ENCODE measurements at places on chromosomes 11 and 22. TPM values are rescaled to one million over a fixed set of nuclear protein-coding genes. Genes with fewer than 3 reads are reported as not detected.

- DNase-seq = no peak
These were observed at the start of gene P2RY2 for GRCh38 chr11:73218106-73218829. P2RY2 (plus strand) TSS chr11:73218281; CDS start chr11:73234160, 15,879 bp downstream.

GRCh38 chr11:114956566-114956965 lies 278.2 kb downstream of the NXPE2 start:
- no peak for DNase-seq

DNA sequence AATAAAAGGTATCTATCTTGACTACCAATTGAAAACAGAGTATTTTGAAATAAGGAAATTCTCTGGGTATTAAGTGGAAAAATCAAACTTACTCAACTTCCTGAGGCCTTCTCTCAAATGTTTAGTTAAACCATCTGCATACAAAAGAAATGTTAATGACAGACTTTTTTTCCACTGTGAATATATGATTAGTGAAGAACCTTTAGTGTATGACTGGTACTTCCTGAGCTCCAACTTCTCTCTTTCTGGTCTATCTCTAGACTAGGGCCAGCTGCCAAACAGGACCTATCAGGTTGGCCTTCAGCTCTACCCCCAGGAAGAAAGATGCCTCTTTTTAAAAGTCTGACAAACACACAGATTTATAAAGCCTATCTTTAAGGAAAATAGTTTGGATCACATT lies 68.8 kb upstream of the SCUBE2 start:
- DNase-seq = no peak

DNA sequence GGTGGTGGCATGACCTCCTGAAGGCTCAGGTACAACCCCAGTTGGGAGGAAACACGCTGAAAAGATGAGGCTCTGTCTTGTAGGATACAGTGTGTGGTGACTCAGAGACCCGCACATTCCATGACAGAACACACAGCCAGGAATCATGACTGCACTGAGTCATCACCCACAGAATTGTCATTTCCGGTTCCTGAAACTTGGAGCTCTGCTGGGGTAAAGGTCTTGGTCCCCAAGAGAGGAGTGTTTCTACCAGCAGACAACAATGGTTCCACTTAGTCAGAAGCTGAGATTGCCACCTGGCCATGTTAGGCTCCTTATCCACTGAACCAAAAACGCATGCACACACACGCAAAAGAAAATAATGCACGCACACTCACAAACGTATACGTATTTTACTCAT lies 31.5 kb upstream of the CYB5R3 start:
- no peak for DNase-seq

DNA sequence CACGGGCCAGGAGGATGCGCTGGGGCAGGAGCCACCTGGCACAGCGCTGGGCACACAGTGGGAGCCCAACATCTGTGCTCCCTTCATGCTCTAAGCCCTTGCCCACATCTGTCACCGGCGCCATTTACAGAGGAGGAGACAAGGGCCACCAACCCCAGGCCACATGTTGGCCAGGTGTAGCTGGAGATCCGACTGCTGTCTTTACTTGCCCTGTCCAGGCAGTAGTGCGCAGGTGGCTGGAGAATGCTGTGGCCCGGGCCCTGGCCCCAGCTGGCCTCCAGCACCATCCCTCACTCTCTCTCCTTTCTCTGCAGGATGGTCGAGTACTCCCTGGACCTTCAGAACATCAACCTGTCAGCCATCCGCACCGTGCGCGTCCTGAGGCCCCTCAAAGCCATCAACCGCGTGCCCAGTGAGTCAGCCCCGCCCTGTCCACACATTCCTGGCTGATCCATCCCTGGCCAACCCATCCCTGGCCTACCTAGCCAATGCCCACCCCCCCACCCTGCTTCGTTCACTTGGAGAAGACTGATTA lies 48.5 kb downstream of the CACNA1I start:
- no peak for DNase-seq

- no peak for DNase-seq
These were observed 26.5 kb upstream of the MUC5AC start for GRCh38 chr11:1131033-1131911.

DNA sequence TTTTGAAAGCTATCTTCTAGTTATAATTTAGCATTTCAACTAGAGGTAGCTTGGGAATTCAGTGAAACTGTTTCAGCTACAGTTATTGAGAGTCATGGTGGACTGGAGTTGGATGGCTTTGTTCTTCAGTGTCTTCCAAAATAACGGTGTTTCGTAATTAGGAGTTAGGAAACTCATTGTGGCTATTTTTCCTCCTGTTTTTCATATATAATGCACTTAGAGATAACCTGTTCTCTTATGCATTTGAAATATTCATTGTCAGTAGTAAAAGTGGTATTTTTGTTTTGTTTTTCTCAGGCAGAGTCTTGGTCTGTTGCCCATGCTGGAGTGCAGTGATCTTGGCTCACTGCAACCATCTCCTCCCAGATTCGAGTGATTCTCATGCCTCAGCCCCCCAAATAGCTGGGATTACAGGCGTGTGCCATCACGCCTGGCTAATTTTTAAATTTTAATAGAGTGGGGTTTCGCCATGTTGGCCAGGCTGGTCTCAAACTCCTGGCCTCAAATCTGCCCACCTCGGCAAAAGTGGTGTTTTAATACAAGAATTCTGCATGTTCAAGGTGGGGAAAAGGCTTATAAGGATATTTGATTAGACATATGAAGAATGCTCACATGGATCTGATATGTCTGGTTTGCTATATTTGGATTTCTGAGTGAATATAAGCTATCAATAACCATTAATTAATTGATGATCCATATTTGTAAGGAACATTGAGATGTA lies 12.7 kb downstream of the PDHX start:
- DNase-seq = no peak

- DNase-seq = no peak
These were observed 98.5 kb upstream of the CSNK2A3 start for GRCh38 chr11:11451501-11452005.

GRCh38 chr22:20777420-20778177 lies 3.7 kb downstream of the SERPIND1 start:
- DNase-seq = no peak

GRCh38 chr11:134120921-134121526 lies 52.2 kb downstream of the JAM3 start:
- no peak for DNase-seq

GRCh38 chr11:96781082-96781481 lies 391.3 kb downstream of the JRKL start:
- no peak for DNase-seq

- DNase-seq = no peak
These were observed 30.9 kb downstream of the OR52A5 start for GRCh38 chr11:5107285-5107684.

GRCh38 chr11:6204706-6205105 lies 651 bp upstream of the C11orf42 start:
- no peak for DNase-seq

DNA sequence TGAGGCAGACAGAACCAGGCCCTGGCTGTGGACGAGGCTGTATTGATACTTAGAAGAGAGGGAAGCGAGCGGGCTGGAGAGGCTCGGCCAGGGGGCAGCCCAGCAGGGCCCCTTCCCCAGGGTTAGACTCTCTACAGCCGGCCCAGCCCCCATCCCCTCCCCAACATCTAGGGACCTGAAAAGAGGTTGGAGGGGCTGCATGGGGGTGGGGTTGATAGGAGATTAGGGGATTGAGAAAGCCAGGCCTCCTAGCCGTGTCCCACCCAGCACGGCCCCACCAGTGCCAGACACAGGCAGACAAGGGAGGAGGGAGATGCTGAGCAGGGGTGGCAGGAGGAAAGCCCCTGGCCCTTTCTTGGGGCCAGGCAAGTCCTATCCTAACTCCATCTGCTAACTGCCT lies 5.7 kb downstream of the LSP1 start:
- DNase-seq = no peak

DNA sequence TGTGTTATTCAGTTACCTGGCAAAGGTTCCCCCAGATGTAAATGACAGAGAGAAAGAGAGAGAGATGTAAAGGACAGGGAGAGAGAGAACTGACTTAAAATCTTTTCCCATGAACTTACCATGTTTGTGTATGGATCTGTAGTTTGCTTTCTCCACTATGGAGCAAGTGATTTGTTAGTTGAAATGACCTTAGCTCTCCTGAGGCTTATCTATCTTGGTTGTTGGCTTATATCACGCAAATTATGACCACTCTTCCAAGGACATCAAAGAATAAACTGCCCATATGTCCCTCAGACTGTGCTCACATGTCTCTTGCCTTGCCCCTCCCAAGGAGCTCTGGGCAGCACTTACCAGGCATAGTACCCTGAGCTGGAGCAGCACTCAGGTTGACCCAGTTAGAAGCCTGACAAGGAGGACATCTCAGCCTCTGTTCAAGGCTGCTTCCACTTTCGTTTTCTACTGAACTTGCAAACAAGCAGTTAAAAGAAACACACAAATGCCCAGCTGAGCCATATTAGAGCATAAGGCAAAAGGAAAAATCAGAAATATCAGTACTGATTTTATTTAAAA lies 95.3 kb upstream of the RCN1 start:
- DNase-seq = no peak

DNA sequence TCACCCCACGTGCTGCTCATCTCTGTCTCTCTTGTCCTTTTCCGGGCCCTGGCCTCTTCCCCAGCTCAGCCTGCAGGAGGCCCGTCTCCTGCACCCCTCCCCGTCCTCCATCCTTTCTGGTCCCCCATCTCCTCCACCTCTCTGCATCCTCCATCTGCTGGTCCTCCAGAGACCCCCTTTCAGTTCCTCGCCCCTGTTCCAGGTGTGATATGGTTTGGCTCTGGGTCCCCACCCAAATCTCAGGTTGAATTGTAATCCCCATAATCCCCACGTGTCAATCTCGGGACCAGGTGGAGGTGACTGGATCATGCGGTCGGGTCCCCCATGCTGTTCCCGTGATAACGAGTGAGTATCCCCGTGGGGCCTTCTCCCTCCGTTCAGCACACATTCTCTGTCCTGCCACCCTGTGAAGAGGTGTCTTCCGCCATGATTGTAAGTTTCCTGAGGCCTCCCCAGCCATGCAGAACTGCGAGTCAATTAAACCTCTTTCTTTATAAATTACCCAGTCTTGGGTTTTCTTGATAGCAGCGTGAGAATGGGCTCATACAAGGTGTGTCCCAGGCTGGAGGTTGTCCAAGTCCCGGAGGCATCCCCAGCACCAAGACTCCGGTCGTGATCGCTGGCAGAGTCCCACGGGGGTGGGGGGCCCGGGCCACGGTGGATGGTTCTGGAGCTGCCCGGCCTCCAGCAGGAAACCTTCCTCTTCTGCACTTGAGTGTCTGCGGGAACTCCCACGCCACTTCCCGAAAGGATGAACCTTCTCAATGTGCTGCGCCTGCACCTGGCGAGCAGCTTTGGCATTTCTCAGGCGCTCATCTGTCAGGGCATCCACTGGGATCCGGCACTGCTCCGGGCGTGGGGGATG lies 29.0 kb upstream of the TOLLIP start:
- DNase-seq = no peak

DNA sequence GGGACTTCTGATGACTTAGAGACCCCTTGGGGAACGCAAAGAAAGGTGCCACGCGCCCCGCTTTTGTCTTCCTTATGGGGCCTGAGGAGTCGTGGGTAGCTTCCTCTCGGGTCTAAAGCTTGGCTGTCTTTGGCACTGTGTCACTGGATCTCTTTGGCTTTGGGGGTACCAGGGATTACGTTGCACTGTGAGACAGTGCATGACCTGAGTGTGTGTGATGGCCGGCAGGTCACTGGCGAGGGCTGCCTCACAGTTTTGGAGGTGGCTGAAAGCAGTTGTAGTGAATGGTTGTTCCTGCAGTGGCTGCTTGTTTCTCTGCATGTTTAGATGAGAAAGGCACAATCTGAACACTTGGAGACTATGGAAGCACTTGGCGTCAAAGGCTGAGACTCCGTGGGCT lies 5.8 kb upstream of the ARSA start:
- no peak for DNase-seq

- no peak for DNase-seq
These were observed 16.3 kb upstream of the GPR83 start for GRCh38 chr11:94417386-94417987.

- no peak for DNase-seq
These were observed 51.8 kb downstream of the TRAF6 start for GRCh38 chr11:36458129-36458915.

- no peak for DNase-seq
These were observed 13.0 kb upstream of the FCHSD2 start for GRCh38 chr11:73155102-73155501.

- no peak for DNase-seq
These were observed 3.0 kb downstream of the PRG2 start for GRCh38 chr11:57387289-57388030.

- DNase-seq = no peak
These were observed 585 bp upstream of the NADSYN1 start for GRCh38 chr11:71452199-71453036.

GRCh38 chr22:31917227-31917921 lies 27.0 kb upstream of the YWHAH start:
- DNase-seq = no peak

DNA sequence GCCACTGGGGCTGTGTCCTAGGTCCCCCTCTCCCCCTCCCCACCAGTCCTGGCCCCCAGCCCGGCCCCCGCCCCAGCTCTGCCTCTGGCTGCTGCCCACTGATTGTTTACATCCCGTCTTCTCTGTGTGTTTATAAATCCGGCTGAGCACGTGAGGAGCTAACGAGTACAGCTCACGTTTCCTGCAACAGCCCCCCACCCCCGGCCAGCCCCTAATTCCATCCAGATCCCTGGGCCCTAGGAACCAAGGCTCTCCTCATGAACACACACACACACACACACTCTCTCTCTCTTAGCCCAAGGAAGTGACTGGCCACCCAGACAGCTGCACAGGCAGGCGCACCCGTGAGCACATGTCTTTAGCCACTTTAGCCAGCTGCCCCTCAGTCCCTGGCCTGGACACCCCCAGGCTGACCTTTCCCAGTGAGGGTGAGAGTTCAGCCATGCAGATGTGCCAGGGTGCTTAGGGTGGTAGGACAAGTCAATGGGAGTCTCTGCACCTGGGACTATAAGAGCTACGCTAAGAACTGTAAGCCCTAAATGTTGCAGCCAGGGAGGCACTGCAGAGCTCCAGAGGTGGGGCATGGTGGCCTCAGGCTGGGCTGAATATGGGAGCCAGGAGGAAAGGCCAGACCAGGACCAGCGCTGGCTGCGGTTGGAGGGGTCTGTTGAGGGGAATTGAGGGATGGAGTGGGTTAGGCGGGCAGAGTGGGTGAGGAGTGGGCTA lies 2.9 kb downstream of the CLCF1 start:
- no peak for DNase-seq

- no peak for DNase-seq
These were observed 55.7 kb downstream of the ATM start for GRCh38 chr11:108278546-108278945.

GRCh38 chr11:33970984-33971466 lies 79.1 kb upstream of the LMO2 start:
- DNase-seq = no peak

The TIMP3 gene
- 0.26 TPM for total RNA-seq

The CABP4 gene
- total RNA-seq = 12.1 TPM

The TPBGL gene
- 0.42 TPM for total RNA-seq

The CHRM1 gene
- total RNA-seq = not detected

The UPB1 gene
- total RNA-seq = 2.8 TPM

The PANX2 gene
- total RNA-seq = 0.29 TPM

The PLXNB2 gene
- total RNA-seq = 7.6 TPM

The RIMBP3C gene
- 0.34 TPM for total RNA-seq

The MAPK8IP2 gene
- total RNA-seq = 0.08 TPM

The UBQLNL gene
- total RNA-seq = 0.42 TPM

The MMP27 gene
- not detected for total RNA-seq

The TMEM121B gene
- total RNA-seq = 0.20 TPM

The CYP2D6 gene
- total RNA-seq = 5.9 TPM

The CNGA4 gene
- total RNA-seq = 0.15 TPM

The LAYN gene
- 1.4 TPM for total RNA-seq

The TMA7B gene
- 22.5 TPM for total RNA-seq

The PDE2A gene
- total RNA-seq = 2.7 TPM
